ENCODE measurements at places on chromosomes 7 and 10.
A peak's percentile ranks its signal among the peaks of the same experiment; 100 is the strongest.

- no peak for DNase-seq
These were observed 600.5 kb downstream of the MAGI2 start for GRCh38 chr7:78852951-78853350.

DNA sequence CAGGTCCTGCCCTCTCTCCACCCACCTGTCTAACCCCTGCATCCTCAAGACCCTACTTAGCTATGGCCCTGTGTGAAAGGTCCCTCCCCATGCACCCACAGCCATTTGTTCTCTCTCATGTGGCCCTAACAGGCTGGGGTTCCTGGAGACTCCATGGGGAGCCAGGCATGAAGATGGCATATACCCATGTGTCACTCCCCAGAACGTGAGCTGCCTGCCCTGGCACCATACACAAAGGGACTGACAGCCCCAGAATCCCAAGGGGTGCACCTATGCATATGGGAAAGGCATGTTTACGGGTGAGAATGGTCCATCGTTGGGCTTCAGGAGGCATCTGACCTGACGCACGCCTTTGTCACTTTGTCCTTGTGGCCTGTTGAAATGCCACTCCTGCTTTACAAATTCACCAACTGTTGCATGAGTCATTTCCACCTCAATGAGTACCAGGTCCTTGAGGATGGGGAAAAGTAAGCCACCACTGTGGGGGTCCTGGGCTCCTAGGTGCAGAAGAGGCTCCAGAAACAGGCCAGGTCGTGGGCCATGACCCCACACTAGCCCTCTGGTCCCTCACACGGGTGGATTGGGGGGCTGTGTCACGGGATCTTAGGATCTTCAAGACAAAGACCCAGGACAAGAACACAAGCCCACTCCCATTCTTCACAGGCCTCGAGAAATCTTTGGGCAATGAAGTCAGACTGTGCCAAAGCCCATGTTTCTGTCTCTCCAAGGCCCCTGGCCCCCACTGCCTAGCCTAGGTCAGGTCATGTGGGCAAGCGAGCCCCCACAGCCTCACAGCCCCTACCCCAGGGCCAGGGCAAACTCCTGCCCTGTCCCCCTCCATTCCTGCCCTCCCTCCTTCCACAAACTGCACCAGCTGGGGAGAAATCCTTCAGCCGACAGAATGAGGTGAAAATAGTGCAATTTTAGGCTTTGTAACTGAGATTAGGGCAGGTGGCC, 8.6 kb downstream of the GPRIN2 start:
- no peak for DNase-seq

GRCh38 chr7:2732959-2733584, 45.1 kb downstream of the AMZ1 start:
- no peak for DNase-seq

DNA sequence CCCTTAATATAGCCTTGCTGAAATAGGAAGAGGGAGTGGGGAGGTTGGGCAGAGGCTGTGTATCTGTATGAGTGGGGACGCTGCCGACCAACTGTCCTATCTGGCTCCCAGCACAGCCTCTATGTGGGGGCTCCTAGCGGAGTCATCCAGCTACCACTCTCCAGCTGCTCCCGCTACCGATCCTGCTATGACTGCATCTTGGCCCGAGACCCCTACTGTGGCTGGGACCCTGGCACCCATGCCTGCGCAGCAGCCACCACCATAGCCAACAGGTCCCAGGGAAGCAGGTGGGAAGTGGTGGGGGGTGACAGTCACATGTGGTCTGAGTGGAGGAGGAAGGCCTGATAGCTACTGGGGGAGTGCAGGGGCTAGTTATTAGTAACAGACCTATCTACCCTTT, 6.6 kb downstream of the MRPL43 start:
- no peak for DNase-seq

DNA sequence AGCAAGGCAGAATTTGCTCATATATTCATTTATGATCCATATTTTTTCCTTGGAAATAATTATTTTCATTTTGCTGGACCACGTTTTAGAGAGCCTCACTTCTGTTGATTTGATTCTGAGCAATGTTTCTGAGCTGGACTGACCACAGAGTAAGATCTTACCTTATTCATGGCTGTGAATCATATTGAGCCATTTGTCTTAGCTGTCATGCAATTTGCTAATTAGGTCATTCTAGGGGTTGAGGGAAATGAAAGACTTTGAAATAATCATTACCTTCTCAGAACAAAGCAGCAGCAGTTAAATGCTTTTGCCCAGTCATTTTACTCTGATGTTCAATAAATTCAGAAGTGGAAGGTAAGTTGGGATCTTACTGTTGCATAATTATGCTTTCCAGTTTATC, 251.4 kb downstream of the SDK1 start:
- DNase-seq = no peak

DNA sequence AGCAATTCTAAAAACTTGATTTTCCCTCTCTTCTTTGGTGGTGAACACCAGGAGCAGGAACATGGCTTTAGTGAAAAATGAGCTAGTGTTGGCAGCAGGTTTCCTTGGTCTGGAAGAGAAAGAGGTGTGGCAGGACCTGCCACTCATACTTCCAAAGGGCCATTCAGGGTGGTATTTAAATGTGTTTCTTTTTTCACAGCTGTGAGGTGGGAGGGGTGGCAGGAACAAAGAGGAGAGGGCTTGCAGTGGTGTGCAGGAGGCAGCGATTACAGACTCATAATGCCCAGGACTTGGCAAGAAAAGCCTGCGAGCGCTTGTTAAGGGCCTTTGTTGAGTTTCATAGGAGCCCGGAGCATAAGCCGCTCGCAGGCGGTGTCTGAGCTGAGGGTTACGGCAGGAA, 36.8 kb downstream of the WIPF3 start:
- no peak for DNase-seq

DNA sequence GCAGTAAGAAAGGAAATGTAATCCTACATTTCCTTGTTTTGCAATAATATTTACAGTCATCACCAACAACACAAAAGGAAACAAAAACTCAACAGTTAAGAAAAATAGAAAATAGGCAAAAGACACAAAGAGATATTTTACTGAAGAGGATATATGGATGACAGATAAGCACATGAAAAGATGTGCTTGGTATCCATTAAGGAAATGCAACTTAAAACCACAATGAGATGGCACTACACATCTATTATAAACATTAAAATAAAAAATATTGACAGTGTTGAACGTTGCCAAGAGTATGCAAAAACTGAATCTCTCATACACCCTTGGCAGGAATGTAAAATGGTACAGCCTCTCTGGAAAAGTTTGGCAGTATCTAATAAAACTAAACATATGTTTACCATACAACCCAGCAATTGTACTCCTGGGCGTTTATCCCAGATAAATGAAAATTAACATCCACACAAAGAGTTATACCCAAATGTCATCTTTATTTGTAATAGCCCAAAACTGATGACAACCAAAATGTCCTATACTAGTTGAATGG, 5.4 kb downstream of the CEP41 start:
- no peak for DNase-seq

DNA sequence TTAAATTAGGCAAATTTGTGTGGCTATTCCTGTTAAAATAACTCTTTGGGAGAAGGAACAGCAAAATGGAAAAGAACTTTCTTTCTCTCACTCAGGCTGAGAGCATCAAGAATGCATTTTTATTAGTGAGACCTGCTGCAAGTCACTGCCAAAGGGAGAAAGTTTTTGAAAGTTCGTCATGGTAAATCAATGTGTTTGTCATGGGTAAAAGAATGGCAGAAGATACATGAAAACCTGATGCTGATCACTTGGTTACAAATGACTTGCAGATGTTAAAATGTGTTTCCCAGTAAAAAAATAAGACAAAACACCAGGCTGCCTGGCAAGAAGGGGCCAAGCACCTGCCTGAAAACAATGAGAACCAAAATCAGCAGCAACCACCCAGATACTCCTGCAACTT, 484.7 kb upstream of the NRP1 start:
- no peak for DNase-seq

- DNase-seq = no peak
These were observed 95.2 kb upstream of the ODAD2 start for GRCh38 chr10:28094121-28094520.

- DNase-seq = no peak
These were observed 444.3 kb downstream of the LRMDA start for GRCh38 chr10:75875740-75876139.

- no peak for DNase-seq
These were observed 253.1 kb upstream of the PITRM1 start for GRCh38 chr10:3425716-3426115.

DNA sequence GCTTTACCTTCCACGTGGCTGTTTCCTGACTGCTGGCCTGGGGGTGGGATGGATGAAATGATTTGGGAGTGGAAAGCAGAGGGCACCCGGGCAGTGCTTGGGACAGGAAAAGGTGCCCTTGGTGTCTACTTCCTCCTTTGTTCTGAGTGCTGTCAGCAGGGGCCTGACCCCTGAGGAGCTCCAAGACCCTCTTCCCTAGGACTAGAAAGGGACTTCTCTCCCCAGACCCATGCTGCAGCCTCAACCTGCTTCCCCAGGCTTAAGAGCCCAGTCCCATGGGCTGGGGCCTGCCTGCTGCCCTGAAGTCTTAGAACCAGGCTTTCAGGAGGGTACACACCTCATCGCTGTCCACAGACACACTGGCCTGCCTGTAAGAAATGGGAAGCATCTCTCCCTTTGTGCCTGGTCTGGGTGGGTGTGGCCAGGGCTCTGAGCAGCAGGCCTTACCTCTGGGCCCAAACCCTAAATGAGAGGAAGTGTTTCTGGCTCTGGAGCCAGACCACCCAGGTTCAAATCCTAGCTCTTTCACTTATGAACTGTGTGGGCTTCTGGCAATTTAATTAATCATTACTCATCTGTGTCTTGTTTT, 12.9 kb downstream of the CDH23 start:
- DNase-seq = no peak

GRCh38 chr7:12638851-12639456, 48.5 kb upstream of the ARL4A start:
- DNase-seq = peak; percentile 16

DNA sequence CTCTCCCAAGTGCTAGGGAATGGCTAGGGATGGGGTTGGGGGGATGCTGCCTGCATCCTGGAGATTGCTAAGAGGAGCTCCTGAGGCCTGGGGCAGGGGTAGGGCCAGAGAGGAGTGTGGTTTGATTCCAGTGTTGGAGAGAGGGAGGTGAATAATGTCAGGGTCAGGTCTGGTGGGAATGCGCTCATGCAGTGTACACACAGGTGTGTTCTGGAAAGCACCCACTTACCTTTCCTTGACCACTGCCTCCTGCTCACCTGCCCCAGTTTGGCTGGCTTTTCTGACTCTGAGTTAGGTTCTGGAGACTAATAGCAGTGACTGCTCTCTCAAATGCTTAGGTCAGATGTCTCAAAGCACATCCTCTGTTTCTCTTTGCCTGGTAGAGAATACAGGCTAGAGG, 135.4 kb upstream of the BMPER start:
- DNase-seq = no peak

- DNase-seq = no peak
These were observed 19.5 kb downstream of the EN2 start for GRCh38 chr7:155477476-155477875.

- no peak for DNase-seq
These were observed 89.1 kb downstream of the COL28A1 start for GRCh38 chr7:7446616-7447015.

GRCh38 chr10:48805848-48806247, 121.2 kb downstream of the WDFY4 start:
- DNase-seq = no peak

- no peak for DNase-seq
These were observed 588.6 kb downstream of the DNAJB6 start for GRCh38 chr7:157925383-157925875.

- DNase-seq = no peak
These were observed 349.7 kb upstream of the MBL2 start for GRCh38 chr10:53122281-53122680.

GRCh38 chr7:142436601-142437000, 178.7 kb upstream of the PRSS58 start:
- DNase-seq = no peak

DNA sequence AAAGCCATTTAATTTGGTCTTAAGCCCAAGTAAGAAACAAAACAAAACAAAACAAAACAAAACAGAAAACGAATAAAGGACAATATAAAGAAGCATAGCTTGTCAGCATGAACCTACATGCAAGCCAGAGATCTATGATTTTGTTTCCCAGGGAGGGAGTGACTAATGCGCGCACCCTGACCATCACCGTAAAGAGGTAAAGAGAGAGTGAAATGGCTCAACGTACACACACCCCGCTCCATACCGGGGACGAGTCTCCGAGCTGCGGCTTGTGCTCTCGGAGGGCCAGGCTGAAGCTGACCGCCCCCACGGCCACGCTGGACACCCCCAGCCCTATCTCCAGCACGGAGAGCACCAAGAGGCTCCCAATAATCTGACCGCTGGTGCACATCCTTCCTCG, 1.1 kb downstream of the TMEM196 start:
- no peak for DNase-seq

DNA sequence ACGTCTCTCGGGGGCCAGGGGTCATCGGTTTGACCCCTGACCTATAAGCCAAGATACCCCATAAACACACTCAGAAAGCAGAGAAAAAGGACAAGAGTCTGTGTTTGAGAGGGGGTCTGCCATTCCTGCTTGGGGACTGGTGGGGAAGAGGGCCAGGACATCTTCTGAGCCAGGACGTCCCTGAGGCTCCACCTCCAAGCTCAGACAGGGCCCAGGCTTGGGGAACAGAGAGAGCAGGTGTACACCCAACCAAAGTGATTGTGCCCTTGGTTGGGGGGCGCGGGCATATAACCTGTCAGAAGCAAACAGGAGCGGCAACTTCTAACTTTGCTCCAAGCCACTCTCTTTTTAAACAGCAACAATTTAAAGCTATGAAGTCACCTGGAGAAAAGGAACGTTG, 33.9 kb upstream of the PPIF start:
- no peak for DNase-seq

DNA sequence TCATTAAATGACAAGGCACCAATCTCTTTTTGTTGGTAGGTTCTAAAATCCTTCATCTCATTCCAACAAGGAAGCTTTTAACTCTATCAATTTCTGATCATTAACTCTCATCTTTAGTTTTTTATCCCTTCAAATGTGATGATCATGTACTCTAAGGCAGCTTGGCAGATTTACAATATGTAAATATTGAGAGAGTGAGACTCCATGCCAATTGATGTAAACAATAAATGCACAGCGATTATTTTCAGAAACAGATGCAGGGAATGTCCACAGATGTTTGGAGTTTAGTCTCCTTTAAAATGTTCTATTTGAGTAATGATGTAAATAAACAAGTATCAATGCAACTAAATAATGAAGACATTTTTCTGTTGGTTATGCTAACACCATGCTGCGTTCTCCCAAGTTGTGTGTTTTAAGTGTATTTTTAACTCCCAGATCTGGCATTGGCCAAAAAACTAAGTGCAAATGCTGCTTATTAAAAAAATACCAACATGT, 213.8 kb downstream of the AHR start:
- DNase-seq = no peak

GRCh38 chr10:13347043-13347499, 1.0 kb downstream of the SEPHS1 start:
- DNase-seq = no peak

DNA sequence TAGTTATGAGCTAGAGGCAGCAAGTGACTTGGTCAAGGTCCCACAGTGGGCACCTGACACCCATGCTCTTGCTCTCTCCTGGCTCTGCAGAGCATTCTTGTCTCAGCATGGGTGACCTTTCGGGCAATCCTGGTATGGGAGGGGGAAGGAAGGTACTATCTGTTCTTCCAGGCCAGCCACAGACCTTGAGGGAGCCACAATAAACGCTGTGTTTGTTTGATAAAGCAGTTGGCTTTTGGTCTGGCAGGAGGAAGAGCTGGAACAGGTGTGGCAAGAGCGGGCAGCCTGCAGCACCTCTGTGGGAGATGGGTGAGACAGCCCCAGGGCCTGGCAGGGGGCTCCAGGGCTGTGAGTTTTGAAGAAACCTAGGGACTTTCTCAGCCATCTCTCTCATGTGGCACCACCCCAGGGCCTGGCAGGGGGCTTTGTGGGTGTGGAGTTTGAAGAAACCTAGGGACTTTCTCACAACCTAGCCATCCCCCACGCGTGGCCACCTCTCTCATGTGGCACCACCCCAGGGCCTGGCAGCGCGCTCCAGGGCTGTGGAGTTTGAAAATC, 11.4 kb downstream of the CLDN3 start:
- no peak for DNase-seq

Data from HuH-7 (cell line).